ENCODE measurements at places on chromosomes 3 and 15.

GRCh38 chr15:92663250-92663951, 7.8 kb upstream of the FAM174B start:
- no peak for DNase-seq

DNA sequence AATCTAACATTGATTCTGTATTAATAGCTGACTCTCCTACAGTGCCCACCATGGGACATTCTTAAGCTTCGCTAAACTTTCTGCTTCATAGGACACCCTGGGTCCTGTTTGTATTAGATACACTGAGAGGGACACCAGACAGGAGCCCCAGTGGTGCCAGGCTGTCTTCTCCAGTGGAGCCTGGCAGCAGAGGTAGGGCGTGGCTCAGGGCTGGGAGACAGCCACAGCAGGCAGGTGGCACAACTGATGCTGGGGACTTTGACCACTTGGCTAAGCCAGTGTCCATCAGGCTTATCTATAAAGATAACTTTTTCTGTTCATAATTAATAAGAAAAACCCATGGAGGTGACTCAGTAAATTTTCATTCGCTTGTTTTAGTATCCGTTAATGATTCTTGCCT, 21.8 kb downstream of the NIPA1 start:
- no peak for DNase-seq

GRCh38 chr3:14141144-14141543, 16.3 kb downstream of the TMEM43 start:
- DNase-seq: no peak

GRCh38 chr3:99931059-99931458, 113.4 kb downstream of the CMSS1 start:
- DNase-seq: no peak

DNA sequence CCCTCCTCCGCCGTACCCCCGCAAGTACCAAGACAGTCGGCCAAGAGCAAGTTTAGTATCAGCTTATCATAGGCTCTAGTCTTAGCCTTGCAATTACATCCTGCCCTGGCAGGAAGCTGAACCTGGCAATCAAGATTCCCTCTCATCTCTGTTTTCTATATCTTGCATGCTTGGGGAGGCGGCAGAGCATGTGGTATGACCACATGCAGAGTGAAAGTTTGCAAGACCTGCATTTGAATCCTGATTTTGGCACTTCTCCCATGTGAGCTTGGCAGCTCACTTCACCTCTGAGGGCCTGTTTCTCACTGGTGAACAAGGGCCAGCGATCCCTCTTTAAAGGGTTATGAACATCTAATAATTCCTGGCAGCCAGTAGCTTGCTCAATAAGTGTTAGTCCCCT, 106.1 kb upstream of the FRMD4B start:
- no peak for DNase-seq

DNA sequence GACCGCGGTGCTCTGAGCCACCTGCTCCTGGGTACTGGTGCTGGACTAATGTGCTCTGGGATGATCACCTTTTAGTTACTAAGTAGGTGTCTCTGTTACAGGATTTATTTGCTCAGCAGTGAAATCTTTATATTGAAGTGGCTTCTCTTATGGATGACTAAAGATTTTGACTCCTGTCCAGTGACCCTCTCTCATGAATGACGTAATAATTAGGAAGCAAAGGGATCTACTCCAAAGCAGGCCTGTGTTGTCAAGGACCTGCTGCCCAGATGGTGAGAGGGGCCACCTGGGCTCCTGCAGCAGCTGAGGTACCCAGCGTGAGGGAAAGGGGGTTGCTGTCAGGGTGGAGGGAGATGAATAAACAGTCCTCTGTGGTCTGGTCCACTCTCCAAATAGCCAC, 263.6 kb downstream of the GABRG3 start:
- no peak for DNase-seq

GRCh38 chr3:71710906-71711494, 14.2 kb downstream of the EIF4E3 start:
- no peak for DNase-seq

DNA sequence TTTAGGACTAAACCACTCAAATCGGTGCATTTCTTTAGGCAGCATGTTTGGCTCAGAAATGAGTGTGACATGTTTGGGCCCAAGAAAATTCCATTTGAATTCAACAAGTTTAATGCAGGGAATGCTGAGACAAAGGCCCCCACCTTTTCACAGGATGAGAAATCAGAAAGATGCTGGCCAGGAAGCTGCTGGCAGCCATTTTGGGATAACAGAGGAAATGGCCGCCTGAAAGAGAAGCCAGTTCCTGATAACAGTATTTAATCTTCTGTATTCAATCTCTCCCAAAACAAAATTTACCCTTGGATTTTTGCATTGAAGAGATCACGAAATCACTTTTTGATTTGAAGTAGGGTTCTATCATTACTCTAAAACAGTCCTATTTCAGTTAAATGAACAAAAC, 350.9 kb downstream of the SLC9A9 start:
- DNase-seq: no peak

GRCh38 chr15:77039848-77040247, 31.1 kb downstream of the TSPAN3 start:
- no peak for DNase-seq

GRCh38 chr3:38011111-38011510, 18.3 kb downstream of the PLCD1 start:
- DNase-seq: no peak

DNA sequence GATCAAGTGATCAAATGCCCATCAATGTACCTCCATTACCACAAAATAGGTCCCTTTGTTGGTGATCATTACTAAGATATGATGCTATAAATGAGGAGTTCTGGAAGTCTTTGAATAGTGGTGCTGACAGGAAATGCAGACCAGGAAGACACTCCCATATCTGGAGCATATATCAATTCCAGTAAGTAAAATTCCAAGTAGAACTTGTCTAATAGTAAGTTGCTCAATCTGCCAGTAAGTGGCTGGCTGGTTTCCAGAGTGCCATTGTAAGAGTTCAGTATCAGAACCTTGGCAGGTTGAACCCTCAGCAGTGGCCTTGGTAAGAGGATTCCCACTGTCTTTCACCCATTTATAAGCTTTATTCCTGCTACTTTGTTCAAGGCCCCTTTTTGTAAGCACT, 379.9 kb upstream of the RBMS3 start:
- DNase-seq: no peak

DNA sequence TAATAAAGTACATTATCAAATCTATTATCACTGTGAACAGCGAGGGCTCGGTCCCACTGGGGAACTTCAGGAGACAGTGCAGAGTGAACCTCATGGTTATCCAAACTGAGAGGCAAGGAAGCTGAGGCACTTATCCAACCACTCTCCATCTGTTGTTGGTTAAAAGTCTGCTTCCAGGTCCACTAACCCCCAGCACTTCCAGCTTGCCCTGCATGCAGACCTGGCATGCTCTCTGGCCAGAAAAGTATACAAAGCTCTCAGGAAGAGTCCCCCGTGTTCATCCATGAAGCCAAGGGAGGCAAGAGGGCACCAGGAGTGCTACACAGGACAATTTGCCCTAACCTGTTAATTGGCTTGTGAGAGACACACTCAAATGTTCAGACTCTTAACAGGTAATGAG, 36.0 kb downstream of the FBN1 start:
- no peak for DNase-seq

- no peak for DNase-seq
Observed at GRCh38 chr3:193874997-193875593, 260.9 kb upstream of the HES1 start.

GRCh38 chr3:177978946-177979345, 557.3 kb upstream of the KCNMB2 start:
- no peak for DNase-seq

- DNase-seq: no peak
Observed at GRCh38 chr15:89139613-89140499, 51.6 kb downstream of the ABHD2 start.

DNA sequence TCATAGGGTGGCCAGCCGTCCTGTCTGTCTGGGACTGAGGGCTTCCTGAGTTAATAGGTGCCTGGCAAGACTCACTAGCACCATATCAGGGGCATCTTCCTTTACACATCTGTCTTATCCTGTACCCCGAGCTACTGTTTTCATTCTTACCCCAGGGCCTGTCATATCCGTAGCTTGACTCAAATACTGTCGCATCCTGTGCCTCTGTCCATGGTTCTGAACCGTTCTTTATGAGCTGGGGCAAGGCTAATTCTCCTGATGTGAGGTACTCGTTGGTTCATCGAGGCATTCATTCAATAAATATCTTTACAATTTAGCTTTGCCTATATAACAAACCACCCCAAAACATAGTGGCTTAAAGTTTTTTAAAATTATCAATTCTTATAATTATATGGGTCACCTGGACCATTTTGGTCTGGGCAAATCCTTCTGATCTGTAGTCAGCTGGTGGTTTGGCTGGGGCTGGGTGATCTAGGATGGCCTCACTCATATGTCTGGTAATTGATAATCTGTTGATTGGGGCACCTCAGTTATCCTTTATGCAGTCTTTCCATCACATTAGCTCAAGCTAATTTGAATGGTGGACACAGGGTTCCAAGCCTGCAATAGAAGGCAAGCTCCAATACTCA, 121.2 kb downstream of the TLE3 start:
- DNase-seq: no peak

- DNase-seq: no peak
Observed at GRCh38 chr3:170585008-170585936, 603 bp downstream of the SLC7A14 start.
